ENCODE measurements at places on chromosomes 6 and 20.

DNA sequence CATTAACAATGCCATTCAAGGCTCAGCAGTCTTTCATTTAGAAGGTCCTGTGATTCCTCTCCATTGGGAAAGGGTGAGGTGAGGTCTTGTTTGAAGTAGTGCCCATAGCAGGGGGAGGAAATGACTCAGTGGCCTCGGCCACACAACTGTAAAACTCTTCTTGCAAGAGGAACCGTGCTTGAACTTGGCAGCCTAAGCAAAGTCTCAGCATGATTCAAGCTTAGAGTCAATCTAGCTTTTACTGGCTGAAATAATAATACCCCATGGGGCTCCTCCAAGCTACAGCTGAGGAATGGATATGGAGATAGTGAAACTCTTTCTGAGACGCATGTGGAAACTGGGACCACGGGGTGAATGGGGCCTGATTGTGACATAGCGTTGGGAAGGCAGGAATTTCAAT, 428.2 kb downstream of the BMP2 start:
- DNase-seq: no peak

- no peak for DNase-seq
Observed at GRCh38 chr6:150451807-150452427, 83.1 kb downstream of the IYD start.

GRCh38 chr6:155108070-155108820, 113.1 kb downstream of the TIAM2 start:
- no peak for DNase-seq

- DNase-seq: no peak
Observed at GRCh38 chr6:152110886-152111820, 303.7 kb downstream of the ESR1 start.

DNA sequence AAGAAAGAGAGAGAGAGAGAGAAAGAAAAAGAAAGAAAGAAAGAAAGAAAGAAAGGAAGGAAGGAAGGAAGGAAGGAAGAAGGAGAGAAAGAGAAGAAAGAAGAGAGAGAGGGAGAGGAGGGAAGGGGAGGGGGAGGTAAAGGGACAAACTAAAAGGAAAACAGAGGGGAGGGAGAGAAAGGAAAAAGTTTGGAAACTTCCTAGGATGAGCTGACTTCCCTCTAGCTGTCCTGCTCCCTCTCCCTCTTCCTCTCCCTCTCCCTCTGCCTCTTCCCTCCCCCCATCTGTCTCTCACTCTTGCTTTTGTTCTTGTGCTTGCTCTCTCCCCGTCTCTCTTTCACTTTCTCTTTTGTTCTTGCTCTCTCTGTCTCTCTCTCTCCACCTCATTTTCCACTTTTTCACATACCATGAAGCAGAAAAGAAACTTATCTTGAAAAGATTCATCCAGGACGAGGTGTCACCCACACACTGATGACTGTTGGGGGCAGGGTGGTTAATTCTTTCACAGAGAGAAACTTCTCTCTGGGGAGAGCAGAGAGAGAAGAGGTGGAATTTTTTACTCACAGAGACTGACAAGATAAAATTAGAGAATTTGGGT, 56.4 kb upstream of the DUSP22 start:
- peak; percentile 68 for DNase-seq

- no peak for DNase-seq
Observed at GRCh38 chr6:156658966-156659821, 118.0 kb upstream of the ARID1B start.

- DNase-seq: no peak
Observed at GRCh38 chr6:10310330-10310653, 104.6 kb downstream of the TFAP2A start.

DNA sequence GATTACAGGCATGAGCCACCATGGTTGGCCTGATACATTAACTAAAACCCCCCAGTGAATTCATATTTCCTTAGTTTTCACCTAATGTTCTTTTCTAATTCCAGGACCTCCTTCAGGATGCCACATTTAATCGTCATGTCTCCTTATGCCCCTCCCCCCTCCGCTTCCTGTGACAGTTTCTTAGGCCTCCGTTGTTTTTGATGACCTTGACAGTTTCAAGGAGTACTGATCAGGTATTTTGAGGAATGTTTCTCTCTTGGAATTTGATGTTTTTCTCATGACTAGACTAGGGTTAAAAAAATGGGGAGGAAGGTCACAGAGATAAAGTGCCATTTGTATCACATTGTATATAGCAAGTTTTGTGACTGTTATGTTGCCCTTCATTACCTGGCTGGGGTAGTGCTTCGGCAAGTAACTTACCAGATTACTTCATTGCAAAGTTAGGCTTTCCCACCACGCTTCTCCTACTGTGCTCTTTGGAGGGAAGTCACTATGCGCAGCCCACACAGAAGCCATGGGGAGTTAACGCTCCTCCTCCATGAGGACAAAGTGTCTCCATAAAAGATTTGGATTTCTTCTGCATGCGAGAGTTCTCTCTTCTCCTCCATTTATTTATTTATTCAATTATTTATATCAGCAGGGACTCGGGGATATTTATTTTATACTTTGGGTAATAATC, 99.5 kb downstream of the NCR2 start:
- DNase-seq: no peak

- DNase-seq: no peak
Observed at GRCh38 chr6:5160206-5160605, 75.1 kb downstream of the PPP1R3G start.

DNA sequence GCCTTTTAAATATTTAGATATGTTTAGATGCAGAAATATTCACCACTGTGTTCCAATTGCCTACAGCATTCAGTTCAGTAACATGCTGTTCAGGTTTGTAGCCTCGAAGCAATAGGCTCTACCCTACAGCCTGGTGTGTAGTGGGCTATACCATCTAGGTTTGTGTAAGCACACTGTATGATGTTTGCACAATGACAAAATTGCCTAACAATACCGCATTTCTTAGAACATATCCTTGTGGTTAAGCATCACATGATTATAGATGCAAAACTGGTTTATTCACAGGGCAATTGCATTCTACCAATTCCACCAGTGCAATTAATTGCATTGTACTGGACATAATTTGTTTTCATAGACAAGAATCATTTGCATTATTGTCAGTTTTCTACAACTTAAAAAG, 7.9 kb upstream of the SLC22A16 start:
- no peak for DNase-seq

GRCh38 chr6:132872923-132873322, 58.6 kb downstream of the RPS12 start:
- DNase-seq: no peak

GRCh38 chr6:33169291-33170175, 22.7 kb downstream of the COL11A2 start:
- no peak for DNase-seq

DNA sequence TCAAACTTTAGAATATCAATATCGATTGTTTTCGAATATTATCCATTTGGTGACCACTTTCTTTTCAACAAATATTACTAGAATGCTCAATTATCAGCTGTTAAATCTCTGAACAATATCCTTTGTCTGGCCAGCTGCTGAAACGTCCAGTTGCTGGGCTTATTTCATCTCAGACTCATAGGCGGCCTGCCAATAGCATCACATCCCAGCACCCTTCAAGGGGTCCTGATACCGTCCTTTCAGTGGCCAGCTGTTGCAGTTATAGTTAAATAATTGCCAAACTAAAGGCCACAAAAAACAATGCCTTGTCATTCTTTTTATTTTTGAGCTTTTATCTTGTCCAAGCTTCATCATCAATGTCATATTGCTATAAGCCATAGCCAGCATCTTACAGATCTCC, 1006.8 kb upstream of the MANEA start:
- no peak for DNase-seq

- DNase-seq: no peak
Observed at GRCh38 chr6:52149949-52150348, 36.2 kb upstream of the IL17A start.

- no peak for DNase-seq
Observed at GRCh38 chr6:43916924-43917877, 147.2 kb downstream of the VEGFA start.

- no peak for DNase-seq
Observed at GRCh38 chr6:1705183-1705582, 95.5 kb downstream of the FOXC1 start.

DNA sequence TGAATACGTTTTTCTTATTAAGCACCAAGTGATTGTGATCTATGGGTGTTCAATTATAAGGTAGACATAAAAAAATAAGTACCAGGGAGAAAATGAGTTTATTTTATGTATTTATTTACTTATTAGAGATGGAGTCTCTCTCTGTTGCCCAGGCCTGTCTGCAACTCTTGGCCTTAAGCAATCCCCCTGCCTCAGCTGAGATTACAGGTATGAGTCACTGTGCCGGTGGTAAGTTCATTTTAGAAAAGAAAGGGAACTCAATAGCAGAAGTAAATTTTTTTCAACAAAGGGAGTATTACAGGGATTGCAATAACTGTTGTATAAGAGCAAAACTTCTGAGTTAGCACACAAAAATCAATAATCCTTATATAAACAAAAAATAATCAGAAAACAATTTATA, 98.7 kb upstream of the FUT9 start:
- DNase-seq: no peak

DNA sequence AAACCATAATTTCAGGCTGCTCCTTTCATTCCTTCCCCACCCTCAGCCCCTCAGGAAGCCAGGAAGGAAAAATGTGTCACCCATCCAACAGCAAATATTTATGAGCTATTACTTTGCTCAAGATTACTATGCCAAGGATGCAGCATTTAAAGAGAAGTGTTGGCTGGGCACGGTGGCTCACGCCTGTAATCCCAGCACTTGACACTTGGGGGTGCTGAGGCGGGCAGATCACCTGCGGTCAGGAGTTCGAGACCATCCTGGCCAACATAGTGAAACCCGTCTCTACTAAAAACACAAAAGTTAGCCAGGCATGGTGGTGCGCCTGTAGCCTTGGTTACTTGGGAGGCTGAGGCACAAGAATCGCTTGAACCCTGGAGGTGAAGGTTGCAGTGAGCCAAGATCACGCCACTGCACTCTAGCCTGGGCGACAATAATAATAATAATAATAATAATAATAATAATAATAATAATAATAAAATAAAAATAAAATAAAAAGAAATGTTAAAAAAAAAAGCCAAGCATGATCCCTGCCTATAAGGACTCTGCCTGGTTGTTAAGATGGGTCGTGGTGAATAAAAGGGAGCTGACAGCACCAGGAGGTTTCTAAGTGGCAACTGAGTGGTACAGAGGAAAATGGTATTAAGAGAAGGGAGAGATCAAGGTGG, 20.5 kb upstream of the TIAM2 start:
- DNase-seq: no peak

DNA sequence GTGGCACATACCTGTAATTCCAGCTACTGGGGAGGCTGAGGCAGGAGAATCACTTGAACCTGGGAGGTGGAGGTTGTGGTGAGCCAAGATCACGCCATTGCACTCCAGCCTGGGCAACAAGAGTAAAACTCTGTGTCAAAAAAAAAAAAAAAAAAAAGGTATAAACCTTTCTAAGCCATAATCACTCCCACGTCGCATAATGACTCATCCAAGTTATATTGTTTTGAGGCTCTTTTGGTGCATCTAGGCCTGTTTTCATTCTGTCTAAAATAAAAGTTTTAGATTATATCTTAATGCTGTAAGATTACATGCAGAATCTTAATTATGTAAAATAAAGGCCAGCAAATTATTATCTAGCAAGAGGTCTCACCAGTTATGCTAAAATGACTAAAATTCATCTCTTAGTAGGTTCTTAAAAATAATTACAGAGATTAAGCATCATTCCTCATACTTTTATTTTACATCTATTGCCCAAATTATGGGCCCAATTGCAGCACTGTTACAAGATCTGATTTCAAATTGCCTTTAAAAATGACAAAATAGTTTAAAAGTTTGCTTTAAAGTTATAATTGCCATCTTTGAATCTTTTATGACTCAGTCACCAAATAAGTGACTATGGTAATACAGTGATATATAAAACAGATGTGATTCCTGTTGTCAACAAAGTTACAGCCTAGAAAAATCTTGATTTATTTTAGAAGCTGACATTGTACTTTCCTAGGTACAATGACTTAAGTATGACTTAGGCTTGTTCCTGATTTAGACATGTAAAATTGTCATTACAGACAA, 10.4 kb upstream of the SUMO4 start:
- DNase-seq: no peak

DNA sequence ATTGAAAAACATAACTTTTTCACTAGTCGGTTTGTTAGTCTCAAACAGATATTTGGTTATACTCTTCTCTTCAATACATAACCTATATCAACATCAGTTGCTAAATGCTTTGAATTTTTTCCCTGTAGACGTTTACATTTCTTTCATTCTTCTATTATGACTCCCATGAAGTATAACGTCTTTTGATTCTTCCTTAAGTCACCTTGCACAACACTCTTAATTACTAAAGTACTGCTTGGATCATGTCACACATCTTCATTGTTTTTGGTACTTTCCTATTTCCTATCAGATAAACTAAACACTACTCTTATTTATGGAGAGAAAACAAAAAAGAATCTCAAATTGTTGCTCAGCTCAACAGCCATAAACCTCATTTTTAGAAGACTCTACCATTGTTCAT, 23.0 kb upstream of the BMP5 start:
- DNase-seq: no peak

DNA sequence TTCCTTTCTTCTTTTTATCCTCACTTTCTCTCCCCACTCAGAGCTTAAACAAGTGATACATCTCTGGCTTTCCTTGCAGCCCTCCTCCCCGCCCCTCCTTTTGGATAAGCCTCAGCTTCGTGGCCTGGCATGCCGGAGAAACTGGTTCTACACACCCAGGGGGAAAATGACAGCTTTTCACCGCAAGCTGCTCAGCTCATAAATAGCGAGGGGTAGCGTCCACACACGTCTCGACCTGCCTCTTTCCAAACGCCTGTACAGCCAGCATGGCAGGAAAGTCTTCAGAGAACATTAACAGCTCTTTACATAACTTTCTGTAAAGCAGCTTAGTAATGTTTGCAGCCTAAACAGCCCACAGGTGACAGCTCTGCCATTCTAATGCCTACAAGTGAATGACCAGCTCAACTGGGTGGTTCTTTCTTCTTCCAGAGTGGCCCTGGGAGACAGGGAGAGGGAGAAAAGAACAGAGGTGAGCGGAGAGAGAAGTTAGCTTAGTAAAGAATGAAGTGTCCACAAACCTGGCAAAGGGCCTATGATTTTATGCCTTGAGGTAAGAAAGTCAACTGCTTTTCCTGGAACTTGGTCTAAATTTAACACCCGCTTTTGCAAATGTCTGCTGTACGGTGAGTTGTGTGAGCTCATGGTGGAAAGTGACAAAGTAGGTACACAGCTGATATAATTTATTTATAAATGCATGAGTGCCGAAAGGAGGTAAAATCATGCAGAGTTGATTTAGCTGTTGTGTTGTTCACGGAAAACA, 251.5 kb downstream of the TFAP2A start:
- no peak for DNase-seq

DNA sequence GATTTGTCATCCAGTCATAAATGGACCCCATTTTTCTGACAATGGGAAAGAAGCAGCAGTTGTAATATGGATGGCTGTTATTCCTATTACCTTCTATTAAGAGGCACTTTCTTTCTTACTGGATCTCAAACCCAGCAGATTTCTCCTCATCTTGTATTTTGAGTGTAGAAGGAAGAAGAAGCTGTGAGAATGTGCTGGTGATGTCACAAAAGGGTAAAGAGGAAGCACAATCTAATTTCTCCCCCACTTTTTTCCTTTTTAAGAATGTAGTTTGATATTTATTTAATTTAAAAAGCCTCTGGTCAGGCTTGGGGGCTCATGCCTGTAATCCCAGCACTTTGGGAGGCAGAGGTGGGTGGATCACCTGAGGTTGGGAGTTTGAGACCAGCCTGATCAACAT, 100.0 kb upstream of the JARID2 start:
- no peak for DNase-seq

- DNase-seq: no peak
Observed at GRCh38 chr6:16681260-16681873, 79.9 kb downstream of the ATXN1 start.

- DNase-seq: no peak
Observed at GRCh38 chr6:46925563-46926253, 4.0 kb upstream of the ADGRF5 start.

GRCh38 chr6:46948699-46949098, 27.0 kb upstream of the ADGRF5 start:
- no peak for DNase-seq

Data from activated CD8-positive, alpha-beta memory T cell treated with anti-CD3 and anti-CD28 coated beads, Interleukin-2, amount 50 U/mL, for 4 hours (primary cell).